NCI-H2081 (cell line): ENCODE measurements at places on chromosomes 7 and 10.

- no peak for DNase-seq
Measured at GRCh38 chr7:117200786-117201458, 121.9 kb downstream of the WNT2 start.

DNA sequence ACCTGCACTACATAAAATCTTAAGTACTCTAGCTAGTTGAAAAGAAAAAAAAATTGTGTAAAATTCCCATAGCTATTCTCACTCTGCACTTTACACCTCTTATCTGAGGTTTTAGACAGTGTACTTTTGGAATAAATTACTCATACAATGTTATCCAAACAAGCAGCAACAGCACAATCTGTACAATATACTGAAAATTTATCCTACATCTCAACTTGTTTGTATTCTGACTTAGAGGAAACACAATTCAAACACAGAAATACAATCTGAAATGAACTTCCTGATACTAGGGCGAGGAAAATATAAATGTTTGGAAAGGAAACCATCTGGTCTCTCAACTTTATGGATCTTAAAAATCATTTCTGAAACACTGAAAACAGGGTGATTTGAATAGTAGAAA is 381.7 kb downstream of the THSD7A start:
- DNase-seq = no peak

- DNase-seq = no peak
Measured at GRCh38 chr7:112433289-112433688, 17.0 kb upstream of the IFRD1 start.

DNA sequence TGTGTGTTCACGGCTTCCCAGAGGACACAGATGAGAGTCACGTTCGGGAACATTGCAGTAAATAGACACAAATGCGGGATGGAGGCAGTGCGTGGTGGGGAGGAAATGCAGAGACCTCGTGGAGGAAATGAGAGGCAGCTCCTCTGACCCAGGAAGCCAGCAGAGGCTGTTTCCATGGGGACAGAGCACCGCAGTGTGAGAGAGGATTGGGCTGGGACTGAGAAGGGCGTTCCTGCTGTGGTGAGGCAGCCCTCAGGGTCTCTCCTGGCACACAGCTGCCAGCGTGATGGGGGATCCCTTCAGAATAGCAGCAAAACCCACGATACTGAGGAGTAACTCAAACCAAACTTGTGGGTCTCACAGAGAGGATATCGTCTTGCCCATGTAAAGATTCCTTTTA is 21.7 kb upstream of the BHLHA15 start:
- DNase-seq = no peak

DNA sequence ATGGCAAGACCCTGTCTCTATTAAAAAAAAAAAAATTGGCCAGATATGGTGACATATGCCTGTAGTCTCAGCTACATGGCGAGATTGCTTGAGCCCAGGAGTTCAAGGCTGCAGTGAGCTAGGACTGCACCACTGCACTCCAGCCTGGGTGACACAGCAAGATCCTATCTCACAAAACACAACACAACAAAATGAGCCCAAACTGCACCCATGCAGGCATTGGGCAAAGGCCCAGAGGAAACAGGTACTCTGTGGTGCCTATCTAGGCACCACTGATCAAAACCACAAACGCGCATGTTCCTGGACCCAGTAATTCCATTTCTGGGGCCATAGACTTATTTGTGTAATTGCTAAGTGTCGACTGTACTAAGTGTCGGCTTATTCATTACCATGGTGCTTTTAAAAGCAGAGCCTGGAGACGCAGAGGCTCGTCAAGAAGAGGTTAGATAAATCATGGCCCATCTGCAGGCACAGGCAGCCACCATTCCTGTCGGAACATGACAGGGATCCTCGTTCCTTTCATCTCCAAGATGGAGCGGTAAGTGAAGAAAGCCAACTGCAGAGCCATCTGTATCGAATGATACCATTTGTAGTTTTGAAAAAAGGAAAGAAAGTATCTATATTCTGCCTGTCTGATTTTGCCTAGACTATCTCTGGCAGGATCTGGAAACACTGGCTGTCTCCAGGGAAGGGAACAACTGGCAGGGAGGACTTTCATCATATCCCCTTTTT is 160.4 kb upstream of the RHEB start:
- DNase-seq = no peak

- DNase-seq = no peak
Measured at GRCh38 chr7:65927489-65928448, 54.2 kb downstream of the GUSB start.

- DNase-seq = no peak
Measured at GRCh38 chr10:133335246-133336117, 1.2 kb downstream of the CALY start.

DNA sequence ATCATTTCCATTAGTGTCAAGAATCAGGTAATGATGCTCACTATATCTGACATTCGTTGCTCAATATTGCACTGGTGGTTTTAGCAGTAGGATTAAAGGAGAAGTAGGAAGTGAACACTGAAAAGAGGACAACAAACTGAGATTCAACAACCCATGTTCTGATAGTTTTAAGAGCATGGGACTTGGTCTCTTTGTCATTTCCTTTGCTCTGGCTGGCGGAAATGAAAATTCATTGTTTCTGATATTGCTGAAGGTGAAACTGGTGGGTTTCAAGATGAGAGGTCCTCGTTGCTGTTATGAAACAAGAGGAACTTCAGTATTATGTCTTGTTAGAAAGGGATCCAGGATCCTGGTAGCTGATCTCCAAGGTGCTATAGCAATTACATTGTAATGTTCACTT is 129.0 kb downstream of the DNAH11 start:
- DNase-seq = no peak

DNA sequence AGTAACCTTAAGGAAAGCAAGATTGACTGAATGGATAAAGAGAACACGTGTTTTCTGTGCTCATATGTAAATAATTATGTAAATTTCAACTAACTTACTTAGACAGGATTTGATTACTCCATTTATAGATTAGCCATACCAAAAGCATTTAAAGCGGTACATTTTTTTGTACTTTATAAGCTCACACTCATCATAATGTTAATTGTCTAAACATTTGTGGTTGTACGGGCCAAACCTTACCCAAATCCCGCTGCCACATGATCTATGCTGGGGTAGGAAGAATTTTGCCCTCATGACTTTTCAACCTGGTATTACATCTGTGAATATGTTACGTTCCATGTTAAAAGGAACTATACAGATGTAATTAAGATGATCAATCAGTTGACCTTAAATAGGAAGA is 29.1 kb downstream of the MKX start:
- no peak for DNase-seq

DNA sequence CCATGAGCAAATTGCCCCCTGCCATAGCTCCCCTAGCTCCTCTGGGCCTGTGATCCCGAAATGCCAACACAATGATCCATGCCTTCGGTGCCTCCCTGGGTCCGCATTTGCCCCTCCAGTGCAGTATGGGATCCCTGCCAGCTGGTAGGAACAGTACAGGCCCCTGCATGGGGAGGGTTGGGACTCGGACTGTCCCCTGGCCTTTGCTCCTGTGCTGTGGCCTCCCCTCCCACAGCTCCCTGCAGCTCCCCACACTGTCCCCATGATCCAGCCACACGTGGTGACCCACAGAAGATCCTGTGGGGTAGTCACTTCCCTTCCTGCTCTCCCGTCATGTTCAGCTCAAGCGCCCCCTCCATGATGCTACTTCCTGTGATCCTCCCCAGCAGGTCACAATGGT is 140.3 kb downstream of the MAPK8 start:
- DNase-seq = no peak

DNA sequence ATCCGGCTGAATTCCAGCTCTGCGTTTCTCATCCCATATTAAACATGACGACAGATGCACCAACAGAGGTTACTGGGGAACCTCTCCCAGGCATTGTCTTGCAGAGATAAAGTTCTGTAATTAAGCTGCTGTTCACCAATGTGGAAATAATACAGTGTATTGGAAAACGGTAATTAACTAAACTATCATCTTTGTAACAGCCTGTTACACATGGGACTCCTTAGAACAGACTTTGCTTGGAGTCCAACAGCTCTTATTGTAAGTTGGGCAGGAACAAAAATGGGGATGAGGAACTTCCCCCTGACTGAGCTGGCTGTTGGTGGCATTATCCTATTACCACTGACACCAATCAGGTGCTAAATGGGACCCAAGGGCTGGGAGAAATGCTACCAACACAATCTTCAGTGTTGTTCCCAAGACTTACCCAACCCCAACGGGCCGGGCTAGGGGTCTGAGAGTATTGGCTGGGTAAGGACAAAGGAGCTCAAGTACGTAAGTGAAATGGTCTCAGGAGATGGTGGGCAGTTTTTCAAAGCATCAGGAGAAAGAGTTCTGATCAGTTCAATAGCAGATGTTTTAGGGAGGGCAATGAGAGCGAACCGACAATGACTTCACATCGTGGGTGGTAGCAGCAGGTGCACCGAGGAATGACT is 759.4 kb downstream of the GRID1 start:
- DNase-seq = no peak

- DNase-seq = no peak
Measured at GRCh38 chr10:48623009-48623408, 18.1 kb upstream of the ARHGAP22 start.

DNA sequence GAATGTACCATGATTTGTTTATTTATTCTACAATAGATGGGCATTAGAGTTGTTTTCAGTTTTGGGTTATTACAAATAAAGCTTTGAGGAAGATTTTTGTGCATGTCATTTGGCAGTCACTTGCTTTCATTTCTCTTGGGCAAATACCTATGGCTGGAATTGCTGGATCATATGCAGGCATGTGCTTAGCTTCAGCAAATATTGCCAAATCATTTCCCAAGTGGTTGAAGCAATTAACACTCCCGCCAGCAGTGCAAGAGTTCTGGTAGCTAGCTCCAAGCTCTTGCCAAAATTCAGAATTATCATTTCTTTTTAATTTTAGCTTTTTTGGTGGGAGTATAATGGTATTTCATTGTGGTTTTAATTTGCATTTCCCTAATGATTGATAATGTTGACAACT is 32.9 kb upstream of the PCBD1 start:
- no peak for DNase-seq

GRCh38 chr10:6667679-6668270 is 87.7 kb upstream of the PRKCQ start:
- peak; percentile 44 for DNase-seq

GRCh38 chr10:128578766-128579165 is 452.5 kb upstream of the MKI67 start:
- no peak for DNase-seq

DNA sequence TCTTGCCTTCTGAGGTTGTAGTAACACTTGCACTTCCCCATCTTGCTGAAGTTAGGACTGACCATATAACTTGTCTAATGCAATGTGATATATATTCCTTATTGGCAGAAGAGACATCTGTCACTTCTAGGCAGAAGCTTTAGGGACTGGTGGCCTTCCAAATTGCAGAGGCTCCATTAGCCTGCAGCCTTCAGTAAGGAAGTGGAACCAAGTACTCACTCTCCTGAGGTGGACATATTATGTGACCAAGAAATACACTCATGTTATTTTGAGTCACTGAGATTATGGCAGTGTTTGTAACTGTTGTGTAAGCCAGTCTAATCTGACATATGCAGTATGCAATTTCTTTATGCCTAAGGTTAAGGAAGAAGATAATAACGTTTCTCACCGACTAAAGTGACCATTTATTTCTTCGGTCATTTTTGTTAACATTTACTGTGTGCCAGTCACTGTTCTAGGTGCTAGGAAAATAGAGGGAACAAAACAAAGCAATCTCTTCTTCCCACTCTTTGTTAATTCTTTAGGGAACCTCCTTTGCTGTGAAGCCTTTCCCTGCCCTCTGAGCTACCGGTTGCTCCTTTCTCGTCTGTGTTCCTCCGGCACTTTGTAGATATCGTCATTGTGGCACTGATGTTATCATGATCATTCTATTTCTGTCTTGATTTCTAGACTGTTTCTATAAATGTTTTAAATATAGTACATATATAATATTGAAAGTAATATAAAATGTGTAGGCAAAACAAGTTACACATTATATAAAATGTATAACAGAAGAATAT is 52.9 kb upstream of the HBP1 start:
- no peak for DNase-seq

- no peak for DNase-seq
Measured at GRCh38 chr7:114885836-114886235, 36.1 kb upstream of the MDFIC start.

GRCh38 chr10:50281210-50281966 is 30.1 kb upstream of the ASAH2 start:
- no peak for DNase-seq

- DNase-seq = no peak
Measured at GRCh38 chr7:67843615-67844014, 847.0 kb downstream of the TYW1 start.

GRCh38 chr10:88190123-88190522 is 326.7 kb downstream of the PTEN start:
- no peak for DNase-seq

DNA sequence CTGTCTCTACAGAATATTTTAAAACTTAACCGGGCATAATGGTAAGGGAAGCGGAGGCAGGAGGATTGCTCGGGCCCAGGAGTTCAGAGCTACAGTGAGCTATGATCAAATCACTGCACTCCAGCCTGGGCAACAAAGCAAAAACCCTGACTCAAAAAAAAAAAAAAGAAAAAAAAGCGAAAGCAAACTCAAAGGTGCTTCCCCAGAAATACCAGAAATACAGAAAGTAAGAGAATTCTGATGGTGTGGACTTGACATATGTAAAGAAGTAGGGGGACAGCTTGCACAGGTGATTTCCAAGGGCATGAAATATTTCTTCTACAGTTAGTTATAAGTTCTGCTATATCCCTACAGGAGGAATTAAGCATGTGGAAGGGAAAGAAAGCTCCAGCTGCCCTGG is 69.7 kb upstream of the APBB1IP start:
- DNase-seq = no peak

DNA sequence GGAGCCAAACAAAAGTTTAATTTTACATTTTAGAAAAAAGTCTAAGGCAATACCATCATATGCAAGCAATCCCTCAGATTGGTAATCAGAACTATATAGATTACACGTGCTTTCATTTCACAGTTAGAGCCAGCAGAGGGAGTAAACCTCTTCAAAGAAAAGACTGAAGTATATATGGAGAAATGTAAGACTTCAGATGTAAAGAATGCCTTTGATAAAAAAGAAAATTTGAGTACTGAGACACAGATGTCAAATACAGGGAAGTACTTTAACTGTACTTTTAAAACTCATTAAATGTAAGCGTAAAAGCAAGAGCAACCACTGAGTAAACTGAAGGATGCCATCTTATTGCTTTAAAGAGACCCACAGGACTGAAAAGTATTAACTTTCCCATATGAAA is 101.4 kb upstream of the FAM133B start:
- peak; percentile 52 for DNase-seq

DNA sequence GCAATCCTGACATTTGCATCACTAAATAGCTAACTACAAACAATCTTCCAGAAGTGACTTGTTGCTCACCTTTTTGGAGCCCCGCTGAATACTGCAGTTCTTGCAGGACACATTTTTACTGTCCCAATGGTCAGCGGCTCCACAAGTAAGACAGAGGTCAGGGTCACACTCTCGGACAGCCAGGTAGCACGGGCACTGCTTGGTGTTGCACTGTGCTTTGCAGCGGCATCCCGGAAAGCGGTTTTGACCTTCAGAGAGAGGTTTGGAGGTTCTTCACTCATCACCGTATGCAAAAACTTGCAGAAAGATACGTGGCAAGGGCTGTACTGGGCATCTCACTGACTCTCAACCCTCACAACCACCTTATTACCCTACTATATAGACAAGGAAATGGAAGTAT is 70.2 kb downstream of the EZH2 start:
- no peak for DNase-seq
